Stimulated activated CD4-positive, alpha-beta T cell treated with anti-CD3 and anti-CD28 coated beads, TNF-alpha, amount 100 ng/mL, for 4 hours (primary cell): ENCODE measurements at places on chromosomes 2 and 18.

GRCh38 chr2:25122367-25122766, 46.0 kb downstream of the POMC start:
- DNase-seq, result no peak

DNA sequence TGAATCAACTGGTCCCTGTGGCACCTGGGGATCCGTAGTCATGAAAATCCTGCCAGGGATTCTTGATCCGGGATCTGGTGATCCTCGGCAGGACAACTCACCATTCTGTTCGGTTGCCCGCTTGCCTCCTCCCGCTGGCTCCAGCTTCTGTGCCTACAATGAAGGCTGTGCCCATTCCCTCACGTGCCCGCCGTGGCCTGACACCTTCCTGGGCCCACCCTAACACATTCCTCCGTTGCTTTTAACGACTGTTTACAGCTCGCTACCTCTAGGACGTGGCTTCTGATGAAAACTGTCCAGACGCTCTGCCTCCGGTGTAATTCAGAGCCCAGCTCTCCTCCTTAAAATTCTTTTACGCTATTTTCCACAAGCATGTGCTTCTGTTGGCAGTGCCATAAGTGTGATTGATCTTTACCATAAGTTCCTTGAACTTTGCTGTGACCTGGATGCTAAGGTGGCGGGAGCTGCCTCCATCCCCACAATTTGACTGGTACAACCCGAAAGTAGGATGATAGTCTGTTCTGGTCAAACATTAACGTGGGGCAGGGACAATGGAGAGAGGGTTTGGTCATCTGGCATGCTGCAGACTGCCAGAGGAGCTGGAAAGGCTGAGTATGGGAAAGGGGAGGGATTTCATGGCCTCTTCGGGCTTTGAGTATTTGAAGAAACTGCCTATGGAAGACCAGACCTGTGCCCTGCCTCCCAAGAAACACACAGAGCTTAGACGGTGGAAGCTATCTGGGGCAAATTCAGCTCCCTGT, 206.8 kb upstream of the TNP1 start:
- DNase-seq, result no peak

- no peak for DNase-seq
Observed at GRCh38 chr2:70873541-70873940, 37.9 kb upstream of the CD207 start.

- no peak for DNase-seq
Observed at GRCh38 chr2:7709907-7710306, 792.7 kb downstream of the RNF144A start.

DNA sequence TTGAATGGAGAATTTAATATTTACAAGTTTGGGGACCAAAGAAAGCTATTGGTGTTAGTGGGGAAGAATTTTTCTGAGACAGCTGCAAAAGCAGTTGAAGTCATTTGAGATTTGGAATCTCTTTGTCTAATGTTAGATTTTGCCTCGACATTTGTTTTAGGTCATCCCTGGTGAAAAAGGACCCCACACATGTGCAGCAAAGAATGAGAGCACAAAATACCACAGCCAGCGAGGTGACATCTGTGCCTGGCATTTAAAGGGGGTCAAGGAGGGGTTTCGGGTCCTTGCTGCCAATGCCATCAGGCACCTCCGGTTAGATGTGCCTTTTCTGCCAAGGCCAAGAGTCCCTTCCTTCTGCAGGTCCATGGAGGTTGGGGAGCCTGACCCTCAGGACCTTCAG, 173.3 kb downstream of the TRIB2 start:
- no peak for DNase-seq

DNA sequence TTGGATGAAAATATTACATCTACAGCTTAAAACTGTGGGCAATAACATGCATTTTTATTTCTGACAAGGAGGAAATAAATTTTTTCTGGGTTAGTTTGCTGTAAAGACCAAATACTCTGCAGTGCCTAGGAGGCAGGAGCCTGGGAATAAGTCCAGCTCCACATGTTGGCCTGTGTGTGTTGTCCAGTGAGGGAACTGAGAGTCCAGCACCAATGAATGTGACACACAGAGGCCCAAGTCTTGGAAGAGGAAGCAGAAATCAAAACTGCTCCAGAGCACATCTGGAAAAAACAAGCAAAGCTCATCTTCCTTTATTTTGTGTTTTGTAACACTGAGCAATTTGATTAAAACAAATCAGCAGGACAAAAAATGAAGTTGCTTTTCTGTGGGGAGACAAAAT, 63.1 kb upstream of the KLHL14 start:
- no peak for DNase-seq

DNA sequence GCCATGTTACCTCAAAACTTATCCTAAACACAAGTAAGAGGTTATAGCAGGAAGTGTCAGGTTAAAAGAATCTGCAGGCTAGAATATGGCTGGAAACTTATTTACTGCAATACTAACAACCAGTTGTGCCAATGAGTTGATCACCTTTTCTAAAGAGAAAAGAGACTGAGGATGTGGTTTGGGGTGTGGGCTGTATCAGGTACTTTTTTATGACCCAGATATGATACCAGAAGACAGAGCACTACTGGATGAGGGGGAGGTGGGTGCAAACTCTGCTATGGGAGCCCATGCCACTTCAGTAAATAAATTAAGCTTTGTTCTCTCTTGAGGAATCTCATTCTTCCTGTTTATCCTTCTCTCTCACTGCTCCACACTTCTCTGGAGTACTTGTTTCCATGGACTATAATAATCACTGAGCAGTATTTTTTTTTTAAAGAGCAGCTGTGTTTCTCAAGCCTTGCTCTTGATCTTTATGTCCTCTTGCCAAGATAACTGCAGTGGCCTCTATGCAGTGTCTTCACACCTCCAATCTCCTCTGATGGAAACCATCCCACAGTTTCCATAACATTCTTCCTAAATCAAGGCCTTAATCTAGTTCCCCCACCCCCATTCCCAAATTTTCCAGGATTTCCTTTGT, 51.2 kb upstream of the NOSTRIN start:
- no peak for DNase-seq

- no peak for DNase-seq
Observed at GRCh38 chr2:50546790-50547189, 485.1 kb downstream of the NRXN1 start.

- DNase-seq, result no peak
Observed at GRCh38 chr18:11251891-11252270, 102.5 kb upstream of the PIEZO2 start.

DNA sequence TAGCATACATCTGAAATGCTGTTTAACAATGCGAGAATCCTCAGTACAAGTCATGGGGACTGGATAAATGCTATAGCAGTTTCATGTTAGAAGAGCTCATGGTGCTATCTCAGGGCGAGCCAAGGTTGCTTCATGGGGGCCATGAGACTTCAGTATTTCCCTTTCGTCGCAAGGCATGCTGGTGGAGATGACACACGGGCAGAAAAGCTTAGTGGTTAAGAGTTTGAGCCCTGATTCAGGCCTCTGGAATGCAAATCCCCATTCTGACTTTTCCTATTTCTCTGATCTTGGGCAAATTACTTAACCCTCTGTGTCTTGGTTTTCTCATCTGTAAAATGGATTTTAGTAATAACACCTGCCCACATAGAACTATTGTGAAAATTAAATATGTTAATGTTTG, 57.4 kb upstream of the EPHA4 start:
- DNase-seq, result no peak

DNA sequence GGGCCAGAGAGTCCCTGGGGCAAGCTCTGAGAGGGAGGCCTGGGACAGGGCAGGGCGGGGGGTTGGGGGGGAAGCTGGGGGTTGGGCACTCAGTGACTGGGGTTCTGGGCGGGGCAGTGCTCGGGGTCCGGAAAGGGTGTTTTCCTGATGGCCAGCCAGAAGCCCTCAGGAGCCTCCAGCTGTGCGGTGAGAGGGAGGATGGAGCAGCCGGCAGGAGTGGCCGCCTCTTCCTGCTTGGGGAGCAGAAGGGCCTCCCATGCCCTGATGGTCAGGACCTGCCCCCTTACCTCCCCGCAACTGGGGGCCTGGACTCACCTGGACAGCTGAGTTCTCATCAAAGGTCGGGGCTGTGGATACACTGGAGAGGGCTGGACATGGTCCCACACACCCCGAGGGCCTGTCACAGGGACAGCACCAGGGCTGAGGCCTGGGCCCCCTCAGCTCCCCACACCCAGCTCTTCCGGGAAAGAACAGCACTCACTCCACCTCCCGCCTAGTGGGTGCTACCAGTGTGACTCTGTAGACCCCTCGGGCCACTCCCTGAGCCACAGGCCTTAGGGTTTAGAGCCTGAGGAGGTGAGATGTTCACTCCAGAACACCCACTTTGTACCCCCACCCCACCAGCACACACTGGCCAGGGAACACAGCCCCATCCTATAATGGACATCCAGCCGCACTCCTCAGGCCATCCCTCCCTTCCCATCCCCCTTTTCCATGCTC, 6.7 kb downstream of the SFTPB start:
- no peak for DNase-seq

- DNase-seq, result no peak
Observed at GRCh38 chr2:232831496-232831895, 38.6 kb upstream of the SNORC start.

- DNase-seq, result no peak
Observed at GRCh38 chr2:37812414-37812813, 112.7 kb upstream of the RMDN2 start.

DNA sequence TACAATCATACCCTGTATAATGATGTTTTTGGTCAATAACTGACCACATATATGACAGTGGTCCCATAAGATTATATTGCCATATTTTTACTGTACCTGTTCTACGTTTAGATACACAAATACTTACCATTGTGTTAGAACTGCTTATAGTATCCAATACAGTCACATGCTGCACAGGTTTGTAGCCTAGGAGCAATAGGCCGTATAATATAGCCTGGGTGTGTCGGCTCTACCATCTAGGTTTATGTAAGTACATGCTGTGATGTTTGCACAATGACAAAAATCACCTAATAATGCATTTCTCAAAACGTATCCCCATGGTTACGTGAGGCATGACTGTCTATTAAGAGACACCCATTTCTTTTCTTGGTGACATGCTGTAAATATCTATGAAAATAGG, 55.0 kb upstream of the APCDD1 start:
- no peak for DNase-seq

DNA sequence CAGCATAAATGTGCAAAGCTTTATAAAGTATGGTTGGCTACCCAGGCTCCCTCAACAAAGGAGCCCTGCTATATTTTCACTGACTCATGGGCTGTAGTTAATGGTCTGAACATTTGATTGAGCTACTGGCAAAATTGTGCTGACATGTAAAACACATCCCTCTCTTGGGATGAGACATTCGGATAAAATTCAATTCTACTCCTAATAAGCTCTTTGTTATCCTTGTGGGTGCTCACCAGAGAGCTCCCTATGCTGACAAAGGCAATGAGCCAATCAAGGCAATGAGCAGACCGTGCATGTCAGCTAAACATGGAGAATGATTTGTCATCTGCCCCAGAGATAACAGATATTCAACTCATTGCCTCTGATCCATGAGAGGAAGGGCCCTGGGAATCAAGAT, 27.7 kb downstream of the SERPINB8 start:
- DNase-seq, result no peak

DNA sequence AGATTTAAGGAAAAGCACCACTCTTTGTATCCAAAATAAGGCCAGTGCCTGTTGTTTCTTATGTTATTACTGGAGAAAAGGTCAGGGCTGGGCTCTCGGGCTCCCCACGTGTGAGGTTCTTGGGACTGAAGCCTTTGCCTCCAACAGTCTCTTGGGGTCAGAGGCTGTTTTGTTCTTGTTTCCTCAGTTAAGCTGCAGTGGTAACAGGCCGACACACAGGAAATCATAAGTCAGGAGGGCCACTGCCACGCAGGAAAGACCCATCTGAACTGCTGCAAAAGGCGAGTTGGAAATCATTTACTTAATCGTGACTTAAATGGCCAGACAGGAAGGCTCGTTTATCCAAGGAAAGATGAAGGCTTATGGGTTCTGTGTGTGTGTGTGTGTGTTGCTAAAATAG, 30.3 kb upstream of the IL37 start:
- no peak for DNase-seq
